Chondrocyte (in vitro differentiated cells): ENCODE measurements at places on chromosomes 1 and 21. TPM values are rescaled to one million over a fixed set of nuclear protein-coding genes. Genes with fewer than 3 reads are reported as not detected.
A peak's percentile ranks its signal among the peaks of the same experiment; 100 is the strongest.

Gene NCF2
- total RNA-seq, result 1.2 to 3.2 TPM (median 2.7 TPM) in 3 replicates

Gene TNFAIP8L2
- total RNA-seq, result not detected in 3 replicates

Gene IGSF21
- total RNA-seq, result not detected in 3 replicates

GRCh38 chr1:237507005-237507404 lies 383.7 kb downstream of the ZP4 start:
- H3K27ac ChIP-seq, result no peak overlapping the region
- H3K36me3 ChIP-seq, result no peaks in the 10 kb centered on the region
- no peaks in the 10 kb centered on the region for H3K4me1 ChIP-seq
- no peak for DNase-seq

- H3K27ac ChIP-seq, result peak overlapping the region; percentile 98
- H3K4me3 ChIP-seq, result peak overlapping the region; percentile 55
- peaks cover 80% of the 10 kb centered on the region for H3K4me1 ChIP-seq
- H3K36me3 ChIP-seq, result no peaks in the 10 kb centered on the region
- no peaks in the 10 kb centered on the region for H3K27me3 ChIP-seq
These were observed 90.1 kb upstream of the SLC25A33 start for GRCh38 chr1:9449110-9449627.

- H3K4me1 ChIP-seq, result no peaks in the 10 kb centered on the region
- peaks cover 3% of the 10 kb centered on the region for H3K36me3 ChIP-seq
- DNase-seq, result no peak
- no peak overlapping the region for H3K27ac ChIP-seq
These were observed 26.8 kb downstream of the RAB3B start for GRCh38 chr1:51963592-51964308.

DNA sequence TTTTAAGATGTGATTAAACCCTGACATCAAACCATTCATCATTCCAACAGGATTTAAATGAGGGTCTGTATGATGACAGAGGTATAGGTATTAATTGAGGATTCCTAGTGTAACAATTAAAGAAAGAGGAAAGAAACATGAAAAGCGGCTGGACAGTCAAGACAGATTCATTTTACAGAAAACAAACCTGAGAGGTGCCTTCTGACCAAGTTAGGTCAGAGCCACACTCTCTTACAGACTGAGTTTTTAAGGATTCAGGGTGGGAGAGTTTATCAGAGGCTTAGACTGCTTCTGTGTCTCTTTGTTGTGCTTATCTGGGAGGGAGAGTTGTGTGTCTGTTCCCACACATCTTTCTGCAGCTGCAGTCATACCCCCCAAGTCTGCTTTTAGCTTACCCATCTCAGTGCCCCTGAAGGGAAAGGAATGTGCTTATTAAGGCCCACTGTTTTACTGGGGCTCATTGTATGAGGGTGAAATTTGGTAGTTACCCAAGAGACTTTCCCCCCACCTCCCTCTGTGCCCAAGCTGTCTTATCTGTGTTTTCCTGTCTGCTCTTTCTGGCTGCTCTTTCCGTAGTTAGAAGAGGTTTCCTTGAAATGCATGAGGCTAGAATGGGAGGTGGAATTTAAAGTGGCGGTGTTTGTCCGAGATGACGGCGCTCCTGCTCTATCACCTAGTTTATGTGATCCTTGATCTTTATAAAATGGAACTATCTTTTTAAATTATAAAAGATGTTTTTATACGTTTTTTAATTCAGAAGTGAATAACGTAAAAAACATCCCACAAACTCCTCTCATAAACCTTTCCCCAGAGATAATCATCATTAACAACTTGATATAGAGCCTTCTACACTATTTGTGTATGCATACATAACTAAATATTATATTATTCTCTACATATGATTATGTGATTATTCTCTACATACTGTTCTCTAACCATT lies 96.0 kb upstream of the TNFSF4 start:
- no peaks in the 10 kb centered on the region for H3K4me1 ChIP-seq
- no peaks in the 10 kb centered on the region for H3K27me3 ChIP-seq
- no peak overlapping the region for H3K4me3 ChIP-seq
- no peak for DNase-seq
- no peak overlapping the region for H3K27ac ChIP-seq

DNA sequence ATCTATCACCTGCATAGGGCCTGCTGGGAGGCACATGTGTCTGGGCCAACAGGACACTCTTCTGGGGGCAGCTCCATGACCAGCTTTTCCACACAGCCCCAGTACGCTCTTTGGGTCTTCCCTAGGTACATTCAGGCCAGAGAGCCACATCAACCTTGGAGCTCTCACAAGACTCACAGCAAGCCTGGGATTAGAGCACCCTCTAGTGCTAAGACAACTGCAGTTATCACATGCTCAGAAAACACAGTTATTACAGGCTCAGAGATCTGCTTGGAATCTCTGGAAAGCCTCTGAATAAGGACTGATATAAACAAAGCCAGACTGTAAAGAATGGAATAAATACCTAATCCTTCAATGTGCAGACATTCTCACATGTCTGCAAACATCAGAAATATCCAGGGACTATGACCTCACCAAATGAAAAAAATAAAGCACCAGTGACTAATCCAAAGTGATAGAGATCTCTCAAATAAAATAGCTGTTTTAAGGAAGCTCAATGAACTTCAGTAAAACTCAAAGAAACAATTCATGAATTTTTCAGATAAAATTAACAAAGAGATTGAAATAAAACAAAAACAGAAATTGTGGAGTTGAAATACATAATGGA lies 563.9 kb upstream of the NR5A2 start:
- DNase-seq, result no peak
- peaks cover 28% of the 10 kb centered on the region for H3K4me1 ChIP-seq
- H3K27ac ChIP-seq, result no peak overlapping the region
- peaks cover 3% of the 10 kb centered on the region for H3K36me3 ChIP-seq
- H3K27me3 ChIP-seq, result no peaks in the 10 kb centered on the region

- no peaks in the 10 kb centered on the region for H3K36me3 ChIP-seq
- no peaks in the 10 kb centered on the region for H3K27me3 ChIP-seq
- H3K27ac ChIP-seq, result no peak overlapping the region
- no peak overlapping the region for H3K4me3 ChIP-seq
These were observed 71.0 kb downstream of the AJAP1 start for GRCh38 chr1:4725416-4725815.

- no peak overlapping the region for H3K4me3 ChIP-seq
- H3K27ac ChIP-seq, result no peak overlapping the region
- no peaks in the 10 kb centered on the region for H3K4me1 ChIP-seq
- no peak for DNase-seq
These were observed 5.3 kb upstream of the OLFM3 start for GRCh38 chr1:102002057-102002456.

GRCh38 chr1:1082776-1083415 lies 8.8 kb upstream of the RNF223 start:
- no peak for DNase-seq
- H3K27ac ChIP-seq, result no peak overlapping the region
- no peak overlapping the region for H3K4me3 ChIP-seq
- H3K36me3 ChIP-seq, result peaks cover 2% of the 10 kb centered on the region
